NCI-H526 treated with DMSO at 0.1 percent for 48 hours (cell line): ENCODE measurements at places on chromosomes 1 and 21.

- no peak for DNase-seq
Measured at GRCh38 chr1:237681210-237681609, 209.5 kb downstream of the ZP4 start.

- no peak for DNase-seq
Measured at GRCh38 chr21:36743446-36743845, 44.5 kb downstream of the SIM2 start.

DNA sequence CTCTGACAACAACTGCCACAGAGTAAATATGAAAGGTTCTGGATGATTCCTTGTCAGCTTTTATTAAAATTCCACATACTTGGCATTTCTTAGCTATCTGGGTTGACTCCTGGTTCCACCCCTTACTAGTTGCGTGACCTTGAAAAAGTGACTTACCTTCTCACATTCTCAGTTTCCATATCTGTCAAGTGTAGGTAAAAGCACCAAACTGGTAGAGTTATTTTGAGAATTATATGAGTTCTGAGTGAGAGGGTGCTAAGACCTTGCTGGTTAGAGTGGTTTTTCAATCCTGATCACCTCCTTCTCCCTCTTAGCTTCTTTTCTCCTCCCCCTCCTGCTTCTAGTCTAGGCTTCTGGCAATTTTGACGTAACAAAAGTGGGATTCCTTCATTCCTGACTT lies 83.4 kb upstream of the ABCD3 start:
- DNase-seq: no peak

DNA sequence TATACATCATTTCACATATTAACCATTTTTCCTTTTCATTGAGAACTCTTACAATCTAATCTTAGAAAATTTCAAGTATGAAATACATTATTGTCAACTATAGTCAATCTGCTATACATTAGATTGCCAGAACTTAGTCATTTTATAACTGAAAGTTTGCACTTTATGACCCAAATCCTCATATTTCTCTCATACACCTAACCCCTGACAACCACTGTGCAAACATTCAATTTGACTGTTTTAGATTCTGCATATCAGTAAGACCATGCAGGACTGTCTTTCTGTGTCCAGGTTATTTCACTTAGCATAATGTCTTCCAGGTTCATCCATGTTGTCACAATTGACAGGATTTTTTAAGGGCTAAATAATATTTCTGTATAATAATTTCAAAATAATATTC lies 1299.0 kb upstream of the B3GALT2 start:
- no peak for DNase-seq

- no peak for DNase-seq
Measured at GRCh38 chr1:89276690-89277089, 4.0 kb upstream of the GBP5 start.

- DNase-seq: peak; percentile 83
Measured at GRCh38 chr1:147504801-147505311, 36.4 kb upstream of the BCL9 start.

DNA sequence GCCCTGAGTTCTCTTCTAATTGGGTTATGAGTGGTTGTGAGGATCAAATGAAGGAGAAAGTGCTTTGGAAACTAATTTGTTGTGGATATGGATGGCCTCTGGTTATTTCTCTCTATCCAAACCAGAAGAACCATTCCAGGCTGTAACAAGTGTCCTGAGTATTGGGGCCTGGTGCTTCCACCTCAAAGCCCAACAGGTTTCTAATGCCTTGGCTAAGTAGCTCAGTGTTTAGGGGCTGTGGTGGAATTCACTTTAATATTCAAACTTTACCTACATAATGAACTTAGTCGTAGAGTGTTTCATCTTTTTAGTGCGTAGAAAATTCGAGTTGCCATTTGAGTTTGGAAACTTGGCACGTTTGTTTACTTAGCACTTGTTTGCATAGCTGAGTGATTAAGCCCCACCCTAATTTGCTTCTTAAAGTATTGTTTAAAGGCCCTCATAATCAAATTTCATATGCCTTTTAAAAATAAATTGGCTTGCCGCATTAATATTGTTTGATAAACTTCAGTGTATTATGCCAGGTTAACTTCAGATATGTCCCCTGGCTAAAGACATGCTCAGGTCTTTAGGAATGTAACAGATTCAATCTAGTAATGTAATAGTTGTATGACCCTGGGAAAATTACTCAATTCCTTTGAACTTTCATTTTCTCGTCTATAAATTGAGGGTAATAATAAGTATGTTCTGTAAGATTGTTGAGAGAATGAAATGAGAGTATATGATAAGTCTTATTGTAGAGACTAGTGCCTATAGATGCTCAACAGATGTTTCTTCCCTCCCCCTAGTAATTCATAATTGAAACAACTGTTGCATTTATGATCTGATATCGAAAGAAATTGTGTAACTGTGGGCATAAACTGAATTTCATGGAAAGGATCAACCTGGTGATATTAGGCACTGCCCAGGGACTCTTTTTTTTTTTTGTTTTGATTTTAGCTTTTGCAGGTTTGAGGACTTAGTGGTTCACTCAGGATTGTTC lies 1.6 kb downstream of the AGO4 start:
- peak; percentile 45 for DNase-seq

DNA sequence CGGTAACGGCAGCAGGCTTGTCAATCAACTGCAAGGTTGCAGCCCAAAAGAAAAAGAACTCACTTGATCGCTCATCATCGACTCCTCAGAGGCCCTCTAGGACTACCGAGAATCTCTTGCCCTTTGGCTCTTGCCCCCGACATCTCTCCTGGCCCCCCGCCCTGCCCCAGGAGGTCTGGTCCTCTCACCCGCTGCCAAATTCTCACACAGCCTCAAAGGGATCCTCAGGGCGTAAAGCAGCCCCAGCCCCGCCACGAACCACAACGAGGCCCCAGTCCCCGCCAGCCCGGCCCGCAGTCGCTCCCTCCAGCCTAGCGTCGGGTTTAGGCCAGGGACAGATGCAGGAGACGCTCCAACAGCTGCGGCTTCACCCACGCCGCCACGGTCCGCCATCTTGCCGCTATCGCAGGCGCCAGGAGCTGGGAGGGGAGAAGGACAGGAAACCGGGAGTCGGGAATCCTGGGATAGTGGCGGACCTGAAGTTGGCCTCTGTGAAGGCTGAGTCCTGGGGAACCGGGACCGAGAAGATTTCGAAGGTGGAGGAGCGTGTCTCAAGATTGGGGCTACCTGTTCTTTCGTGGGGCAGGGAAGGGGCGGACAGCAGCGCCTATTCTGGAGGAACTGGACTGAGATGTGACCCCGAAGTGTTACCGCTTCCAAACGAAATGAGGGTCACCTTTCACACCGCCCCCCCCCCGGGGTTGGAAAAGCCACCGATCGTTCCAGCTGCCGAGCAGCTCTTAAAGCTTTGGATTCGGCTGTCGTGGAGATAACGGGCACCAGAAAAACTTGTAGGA lies at the start of gene ST7L:
Gene ST7L (minus strand): TSS at position 421 of the 797 bp plus-strand sequence. CDS start 28 bp downstream, at position 393.
- DNase-seq: peak; percentile 74

DNA sequence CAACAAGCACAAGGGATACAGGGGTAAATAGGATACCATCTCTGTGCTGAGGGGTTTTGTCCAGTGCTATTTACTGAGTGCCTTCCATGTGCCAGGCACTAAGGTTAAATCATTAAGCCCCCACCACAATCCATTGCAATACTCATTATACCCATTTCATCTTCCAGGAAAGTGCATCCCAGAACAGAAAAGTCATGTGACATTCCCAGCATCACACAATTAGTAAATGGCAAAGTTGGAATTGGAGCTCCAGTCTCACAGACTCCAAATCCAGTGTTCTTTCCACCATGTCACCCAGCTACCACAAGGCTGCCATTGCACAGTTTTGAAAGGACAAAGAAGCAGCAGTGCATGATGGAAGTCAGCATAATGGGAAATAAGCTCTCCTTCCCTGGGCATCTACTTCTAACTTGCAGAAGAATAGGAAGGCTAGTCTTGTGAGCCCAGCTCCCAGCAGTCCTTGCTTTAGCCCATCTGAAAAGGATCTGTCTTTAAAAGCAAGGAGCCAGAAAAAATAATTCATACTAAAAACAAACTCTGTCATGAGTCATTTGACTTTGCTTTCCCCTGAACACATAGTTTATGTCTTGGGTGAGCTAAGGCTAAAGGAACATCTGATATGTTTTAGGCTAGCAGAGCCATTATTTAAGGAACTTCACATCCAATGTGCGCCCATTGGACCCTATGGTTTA lies 111.4 kb upstream of the HOOK1 start:
- no peak for DNase-seq

GRCh38 chr1:44700573-44700972 lies 26.1 kb downstream of the ARMH1 start:
- DNase-seq: no peak

GRCh38 chr1:85623061-85623471 lies 42.5 kb downstream of the CCN1 start:
- DNase-seq: no peak

DNA sequence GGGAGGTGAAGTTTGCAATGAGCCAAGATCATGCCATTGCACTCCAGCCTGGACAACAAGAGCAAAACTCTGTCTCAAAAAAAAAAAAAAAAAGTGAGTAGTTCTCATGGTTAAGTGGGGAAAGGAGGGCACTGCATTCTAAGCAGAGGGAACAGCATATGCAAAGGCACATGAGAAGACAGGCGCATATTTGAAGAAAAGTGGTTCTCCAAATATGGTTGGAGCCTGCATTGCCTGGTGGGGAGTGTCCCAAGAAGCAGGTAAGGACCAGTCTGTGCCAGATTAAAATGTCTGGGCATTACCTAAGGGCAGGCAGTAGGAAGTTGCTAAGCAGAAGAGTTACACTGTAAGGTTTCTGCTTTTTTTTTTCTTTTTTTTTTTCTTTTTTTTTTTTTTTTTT lies 2.5 kb upstream of the KPNA6 start:
- DNase-seq: no peak

DNA sequence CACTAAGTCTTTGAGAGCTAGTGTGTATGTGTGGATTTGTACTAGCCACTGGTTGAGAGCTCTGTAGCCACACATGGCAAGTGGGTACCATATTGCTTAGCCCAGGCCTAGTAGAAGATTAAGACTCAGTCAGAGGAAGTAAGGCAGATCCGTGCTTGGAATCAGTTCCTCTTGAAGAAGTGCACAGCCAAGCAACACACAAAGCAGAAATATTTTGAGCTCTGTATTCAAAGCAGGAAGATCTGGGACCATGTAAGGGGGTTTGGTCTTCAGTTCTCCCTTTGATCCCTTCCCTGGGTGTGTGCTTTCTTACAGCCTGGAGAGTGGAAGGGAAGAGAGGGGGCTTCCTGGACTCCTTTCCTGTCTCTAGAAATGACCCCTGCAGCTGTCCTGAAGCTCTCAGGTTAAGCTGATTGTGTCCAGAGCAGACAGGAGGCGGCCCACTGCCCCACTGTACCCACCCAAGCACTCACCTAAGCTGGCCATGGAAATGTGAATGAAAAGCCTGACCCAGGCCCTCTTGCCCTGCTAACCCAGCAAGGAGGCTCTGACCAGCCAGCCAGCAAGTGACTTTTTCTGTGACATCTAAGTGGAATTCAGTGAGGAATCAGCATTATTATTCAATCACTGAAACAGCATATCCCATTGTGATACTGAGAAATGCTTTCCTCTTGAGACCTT lies 3.6 kb downstream of the ETS2 start:
- no peak for DNase-seq

DNA sequence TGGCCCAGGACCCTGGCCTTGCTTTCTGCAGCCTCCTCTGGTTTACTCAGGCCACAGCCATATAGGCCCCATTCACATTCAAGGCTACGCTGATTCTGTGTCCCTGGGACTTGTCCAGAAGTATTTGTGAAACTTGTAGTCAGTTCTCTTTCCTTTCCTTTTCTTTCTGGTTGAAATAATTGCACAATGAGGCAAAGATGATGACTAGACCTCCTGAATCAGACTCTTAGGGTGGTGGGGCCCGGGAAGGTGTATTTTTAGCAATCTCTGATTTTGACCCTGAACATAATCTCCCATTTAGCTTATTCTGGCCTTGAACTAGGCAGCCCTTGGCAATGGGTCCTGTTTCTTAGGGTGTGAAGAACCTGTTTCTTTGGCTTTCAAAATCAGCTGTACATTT lies 39.9 kb downstream of the STUM start:
- DNase-seq: no peak

- DNase-seq: no peak
Measured at GRCh38 chr1:11431941-11432507, 46.9 kb upstream of the DISP3 start.

DNA sequence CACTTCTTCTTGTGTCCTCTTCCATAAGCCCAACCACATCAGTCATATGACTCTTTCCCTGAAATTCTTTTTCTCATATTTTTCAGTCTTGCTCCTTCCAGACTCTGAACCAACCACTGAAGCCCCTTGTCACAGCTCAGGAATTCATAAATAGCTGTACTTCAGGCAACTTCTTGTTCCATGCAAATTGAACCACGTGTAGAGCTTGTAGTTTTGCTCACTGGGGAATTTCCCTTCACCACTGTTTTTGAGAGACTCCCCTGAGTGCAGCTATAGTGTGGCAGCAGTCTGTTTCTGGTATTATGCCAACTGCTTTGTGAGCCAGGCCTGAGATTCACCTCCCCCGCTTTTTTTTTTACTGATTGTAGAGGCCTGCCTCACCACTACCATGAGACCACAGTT lies 150.3 kb upstream of the SPAG17 start:
- DNase-seq: no peak

GRCh38 chr1:177966199-177966598 lies 3.7 kb downstream of the SEC16B start:
- no peak for DNase-seq

DNA sequence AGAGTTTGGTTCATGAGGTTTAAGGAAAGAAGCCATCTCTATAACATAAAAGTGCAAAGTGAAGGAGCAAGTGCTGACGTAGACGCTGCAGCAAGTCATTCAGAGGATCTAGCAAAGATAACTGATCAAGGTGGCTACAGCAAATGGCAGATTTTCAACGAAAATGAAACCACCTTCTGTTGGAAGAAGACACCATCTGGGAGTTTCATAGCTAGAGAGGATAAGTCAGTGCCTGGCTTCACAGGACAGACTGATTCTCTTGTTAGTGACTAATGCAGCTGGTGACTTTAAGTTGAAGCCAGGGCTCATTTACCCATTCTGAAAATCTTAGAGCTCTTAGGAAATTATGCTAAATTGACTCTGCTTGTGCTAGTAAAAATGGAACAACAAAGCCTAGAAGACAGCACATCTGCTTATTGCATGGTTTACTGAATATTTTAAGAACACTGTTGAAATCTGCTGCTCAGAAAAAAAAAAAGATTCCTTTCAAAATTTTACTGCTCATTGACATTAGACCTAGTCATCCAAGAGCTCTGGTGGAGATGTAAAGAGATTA lies 10.5 kb downstream of the MAEL start:
- no peak for DNase-seq

DNA sequence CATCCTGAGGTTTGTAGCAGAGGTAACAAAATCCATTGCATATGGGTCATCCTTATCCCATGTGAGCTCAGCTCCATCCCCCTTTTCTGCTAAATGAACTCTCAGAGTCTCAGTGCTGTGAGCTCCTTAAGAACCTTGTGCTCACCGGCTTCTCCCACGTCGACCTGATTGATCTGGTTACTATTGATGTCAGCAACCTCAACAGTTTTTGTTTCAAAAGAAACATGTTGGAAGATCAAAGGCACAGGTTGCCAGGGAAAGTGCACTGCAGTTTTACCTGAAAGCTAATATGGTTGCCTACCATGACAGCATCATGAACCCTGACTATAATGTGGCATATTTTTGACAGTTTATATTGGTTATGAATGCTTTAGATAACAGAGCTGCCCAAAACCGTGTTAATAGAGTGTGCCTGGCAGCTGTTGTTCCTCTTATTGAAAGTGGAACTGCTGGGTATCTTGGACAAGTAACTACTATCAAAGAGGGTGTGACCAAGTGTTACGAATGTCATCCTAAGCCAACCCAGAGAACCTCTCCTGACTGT lies 131.4 kb downstream of the HS2ST1 start:
- no peak for DNase-seq

- no peak for DNase-seq
Measured at GRCh38 chr1:65412984-65413375, 7.5 kb upstream of the LEPR start.

- no peak for DNase-seq
Measured at GRCh38 chr1:8153961-8154360, 127.9 kb upstream of the ERRFI1 start.
